PC-9 (cell line): ENCODE measurements at places on chromosomes 5 and 9. TPM values are rescaled to one million over a fixed set of nuclear protein-coding genes. Genes with fewer than 3 reads are reported as not detected.

The TAF11L6 gene
- total RNA-seq = not detected in 2 replicates

The RGP1 gene
- 21.8 and 25.1 TPM in 2 replicates for total RNA-seq

The DNM1 gene
- 134 and 148 TPM in 2 replicates for total RNA-seq

The MARCOL gene
- not detected in 2 replicates for total RNA-seq

The IFNK gene
- not detected in 2 replicates for total RNA-seq

- no peak for DNase-seq
Measured at GRCh38 chr5:124630767-124631704, 115.4 kb downstream of the ZNF608 start.

GRCh38 chr9:69174616-69175463 lies 763 bp downstream of the TJP2 start:
- DNase-seq = peak; percentile 65

DNA sequence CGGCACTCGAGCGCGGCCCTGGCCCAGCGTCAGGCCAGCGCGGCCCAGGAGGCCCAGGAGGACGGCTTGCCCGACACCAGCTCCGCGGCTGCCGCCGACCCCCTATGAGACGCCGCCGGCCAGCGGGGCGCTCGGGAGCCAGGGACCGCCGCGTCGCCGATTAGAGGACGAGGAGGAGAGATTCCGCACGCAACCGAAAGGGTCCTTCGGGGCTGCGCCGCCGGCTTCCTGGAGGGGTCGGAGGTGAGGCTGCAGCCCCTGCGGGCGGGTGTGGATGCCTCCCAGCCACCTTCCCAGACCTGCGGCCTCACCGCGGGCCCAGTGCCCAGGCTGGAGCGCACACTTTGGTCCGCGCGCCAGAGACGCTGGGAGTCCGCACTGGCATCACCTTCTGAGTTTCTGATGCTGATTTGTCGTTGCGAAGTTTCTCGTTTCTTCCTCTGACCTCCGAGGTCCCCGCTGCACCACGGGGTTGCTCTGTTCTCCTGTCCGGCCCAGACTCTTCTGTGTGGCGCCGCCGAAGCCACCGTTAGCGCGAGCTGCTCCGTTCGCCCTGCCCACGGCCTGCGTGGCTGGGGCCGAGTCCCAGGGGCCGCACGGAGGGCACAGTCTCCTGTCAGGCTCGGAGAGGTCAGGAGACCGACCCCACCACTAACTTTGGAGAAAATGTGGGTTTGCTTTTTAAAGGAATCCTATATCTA lies 42.6 kb upstream of the CACNA1B start:
- no peak for DNase-seq

DNA sequence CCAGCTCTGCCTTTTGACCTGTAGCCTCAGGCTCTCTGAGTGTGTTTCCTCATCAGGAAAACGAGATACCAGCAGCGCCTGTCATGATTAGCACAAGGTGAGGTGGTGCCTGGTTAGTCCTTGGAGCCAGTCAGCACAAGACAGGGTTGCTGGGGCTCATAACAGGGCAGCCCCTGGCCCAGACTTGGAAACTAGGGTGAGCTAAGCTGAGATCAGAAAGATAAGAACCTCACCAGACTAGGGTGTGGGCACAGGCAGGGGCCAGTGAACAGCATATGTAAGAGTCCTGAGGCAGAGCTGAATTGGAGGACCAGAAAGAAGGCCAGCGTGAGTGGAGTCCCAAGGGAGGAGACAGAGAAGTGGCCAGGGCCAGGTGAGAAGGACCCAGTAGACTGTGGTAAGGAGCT lies 42.7 kb upstream of the FUBP3 start:
- no peak for DNase-seq

DNA sequence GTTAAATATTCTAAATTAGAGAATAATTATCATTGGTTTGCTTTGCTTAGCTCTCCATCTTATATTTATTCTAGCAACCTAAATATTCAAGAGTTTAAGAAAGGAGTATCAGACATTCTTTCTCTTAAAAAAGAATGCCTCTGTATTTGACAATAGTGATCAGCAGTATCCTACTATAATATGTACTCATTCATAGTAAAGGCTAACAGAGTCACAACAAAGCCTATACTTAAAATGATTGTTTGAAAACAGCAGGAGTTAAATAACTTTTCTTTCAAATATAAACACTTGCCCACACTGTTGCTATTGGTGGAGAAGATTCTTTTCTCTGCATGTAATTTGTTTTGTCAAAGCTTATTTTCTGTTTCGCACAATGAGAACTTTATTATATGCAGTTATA lies 178.4 kb downstream of the PTPRD start:
- DNase-seq = no peak

DNA sequence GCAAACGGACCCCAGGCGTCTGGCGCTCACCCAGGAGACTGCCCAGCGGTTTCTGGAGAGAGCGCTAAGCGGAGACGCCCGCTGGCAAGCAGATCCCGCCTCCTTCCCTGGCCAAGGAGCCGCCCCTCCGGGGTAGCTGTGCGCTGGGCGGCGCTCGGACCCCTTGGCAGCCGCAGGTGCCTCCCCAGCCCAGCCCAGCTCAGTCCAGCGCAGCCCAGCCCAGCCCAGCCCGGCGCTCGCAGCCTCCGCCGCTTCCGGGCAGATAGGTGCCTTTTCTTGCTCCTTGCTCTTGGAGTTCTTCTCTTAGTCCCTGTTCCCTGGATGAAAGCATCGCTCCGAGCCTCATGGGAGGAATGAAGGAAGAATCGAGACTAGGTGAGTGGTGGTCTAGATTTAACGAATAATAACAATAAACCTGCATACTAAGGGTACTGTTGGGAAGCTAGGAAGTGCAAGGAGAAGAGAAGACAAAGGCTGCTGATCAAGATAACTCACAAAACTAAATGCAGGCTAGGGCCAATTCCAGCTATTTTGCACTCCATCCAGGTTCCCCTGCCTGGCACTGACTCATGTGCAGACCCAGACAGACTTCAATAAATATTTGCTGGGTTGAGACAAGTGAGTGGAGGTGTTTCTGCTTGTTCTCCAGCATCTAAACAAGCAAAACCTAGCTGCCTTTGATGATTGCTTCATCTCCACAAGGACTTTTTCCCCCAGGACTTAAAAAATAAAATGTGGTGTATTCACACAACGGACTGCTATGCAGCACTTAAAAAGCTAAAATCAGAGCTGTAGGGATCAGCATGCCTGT lies at the start of gene STK32A:
STK32A (plus strand) TSS at position 202 of the 811 bp plus-strand sequence. CDS start 4,609 bp downstream, outside the sequence.
- DNase-seq = no peak

GRCh38 chr9:79431019-79431679 lies 140.6 kb upstream of the TLE4 start:
- no peak for DNase-seq

GRCh38 chr9:125522328-125522725 lies 184.7 kb downstream of the MAPKAP1 start:
- DNase-seq = peak; percentile 74

DNA sequence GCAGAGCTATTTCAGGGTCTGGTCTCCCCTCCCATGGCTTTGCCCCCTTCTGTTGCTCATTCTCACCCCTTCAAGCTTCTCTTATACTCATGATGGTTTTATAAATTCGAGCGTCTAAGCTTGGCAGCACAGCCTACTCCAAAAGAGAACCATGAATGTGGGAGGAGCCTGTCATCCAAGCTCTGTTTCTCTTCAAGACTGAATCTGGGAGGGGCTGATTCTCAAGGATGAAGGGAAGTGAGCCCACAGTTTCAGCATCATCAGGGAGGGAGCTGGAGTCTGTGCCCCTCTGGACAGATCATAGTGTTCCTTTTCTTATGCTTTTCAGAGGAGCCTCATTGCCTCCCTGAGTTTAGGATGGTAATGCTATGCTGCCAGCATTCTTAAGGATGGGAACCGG lies 168.6 kb downstream of the CFAP90 start:
- no peak for DNase-seq

- no peak for DNase-seq
Measured at GRCh38 chr5:157719245-157719644, 12.0 kb upstream of the THG1L start.

DNA sequence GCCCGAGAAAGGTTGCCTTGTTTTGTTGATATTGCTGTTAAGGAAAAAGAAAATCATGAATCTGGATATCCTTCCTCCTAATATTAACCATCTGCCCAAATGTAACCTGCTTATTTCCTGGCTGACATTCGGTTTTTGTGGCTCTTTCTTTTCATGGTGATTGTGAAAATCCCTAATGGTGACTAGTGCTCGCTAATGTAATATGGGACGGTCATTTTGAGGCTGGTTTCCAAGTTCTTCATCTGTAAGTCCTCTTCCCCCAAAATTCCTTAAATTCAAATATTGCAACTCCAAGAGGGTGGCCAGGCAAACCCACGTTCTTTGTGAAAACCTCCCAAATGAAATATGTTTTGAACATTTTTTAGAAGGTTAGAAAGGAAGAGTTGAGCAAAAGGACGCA lies 63.1 kb upstream of the MAMDC2 start:
- DNase-seq = no peak

DNA sequence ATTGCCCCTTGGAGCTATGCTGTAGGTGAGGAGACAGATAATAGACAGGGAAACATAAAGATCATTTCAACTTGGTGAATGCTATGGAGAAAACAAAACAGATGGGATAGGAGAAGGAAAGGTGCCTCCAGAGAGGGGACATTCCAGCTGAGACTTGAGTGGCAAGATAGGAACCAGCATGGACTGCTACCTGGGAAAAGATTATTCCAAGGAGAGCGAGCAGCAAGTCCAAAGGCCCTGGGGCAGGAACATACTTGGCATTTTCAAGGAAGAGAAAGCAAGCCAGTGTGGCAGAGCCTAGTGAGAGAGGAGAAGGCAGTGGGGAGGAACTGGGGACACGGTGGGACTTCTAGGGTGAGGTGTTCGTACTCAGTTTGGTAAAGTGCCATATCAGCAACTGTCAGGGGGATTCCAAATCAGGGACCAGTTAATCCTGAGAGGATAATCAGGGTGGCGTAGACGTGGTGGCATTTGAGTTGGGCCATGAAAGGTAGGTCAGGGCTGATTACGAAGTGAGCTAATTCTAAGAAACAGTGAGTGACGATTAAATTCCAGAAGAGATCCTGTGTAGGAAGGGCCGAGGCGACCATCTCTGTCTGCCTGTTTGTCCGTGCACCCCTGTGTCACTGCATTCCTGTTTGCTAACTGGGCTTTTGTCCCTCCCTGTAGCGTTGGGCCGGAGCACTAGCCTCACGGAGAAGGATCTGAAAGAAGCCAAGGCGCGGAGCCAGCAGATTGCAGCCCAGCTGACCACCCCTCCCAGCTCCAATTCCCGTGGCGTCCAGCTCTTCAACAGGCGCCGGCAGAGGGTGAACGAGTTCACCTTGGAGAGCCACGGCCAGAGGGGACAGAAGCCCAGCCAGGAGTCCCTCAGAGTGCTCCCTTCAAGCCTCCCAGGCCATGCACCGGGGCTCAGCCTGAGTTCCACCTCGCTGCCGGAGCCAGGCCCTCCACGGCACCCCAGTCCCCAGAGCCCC lies 7.1 kb downstream of the SYNPO start:
- no peak for DNase-seq

- DNase-seq = no peak
Measured at GRCh38 chr5:44942524-44943001, 133.8 kb downstream of the MRPS30 start.
